Cerebellar cortex (tissue), 1 donor: ENCODE measurements at places on chromosomes 2 and 18.

DNA sequence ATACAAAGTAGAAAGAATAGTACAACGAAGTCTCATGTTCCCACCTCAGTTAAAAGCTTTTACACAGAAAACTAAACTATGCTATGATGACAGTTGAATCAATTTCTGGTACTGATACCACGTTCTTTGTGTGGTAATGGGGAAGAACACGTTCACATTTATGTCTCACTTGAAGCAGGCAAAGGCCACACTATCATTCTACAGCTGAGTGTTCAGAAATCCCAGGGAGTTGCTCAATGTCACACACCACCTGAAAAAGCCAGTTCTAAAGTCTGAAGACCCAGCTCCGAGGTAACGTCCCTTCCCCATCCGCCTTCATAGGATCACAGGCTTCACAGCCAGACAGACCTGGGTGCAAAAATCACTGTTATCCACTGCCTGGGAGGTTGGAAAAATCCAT lies 8.9 kb downstream of the RNF149 start:
- DNase-seq = no peak

GRCh38 chr2:10246831-10247230 lies 55.9 kb upstream of the HPCAL1 start:
- no peak for DNase-seq

DNA sequence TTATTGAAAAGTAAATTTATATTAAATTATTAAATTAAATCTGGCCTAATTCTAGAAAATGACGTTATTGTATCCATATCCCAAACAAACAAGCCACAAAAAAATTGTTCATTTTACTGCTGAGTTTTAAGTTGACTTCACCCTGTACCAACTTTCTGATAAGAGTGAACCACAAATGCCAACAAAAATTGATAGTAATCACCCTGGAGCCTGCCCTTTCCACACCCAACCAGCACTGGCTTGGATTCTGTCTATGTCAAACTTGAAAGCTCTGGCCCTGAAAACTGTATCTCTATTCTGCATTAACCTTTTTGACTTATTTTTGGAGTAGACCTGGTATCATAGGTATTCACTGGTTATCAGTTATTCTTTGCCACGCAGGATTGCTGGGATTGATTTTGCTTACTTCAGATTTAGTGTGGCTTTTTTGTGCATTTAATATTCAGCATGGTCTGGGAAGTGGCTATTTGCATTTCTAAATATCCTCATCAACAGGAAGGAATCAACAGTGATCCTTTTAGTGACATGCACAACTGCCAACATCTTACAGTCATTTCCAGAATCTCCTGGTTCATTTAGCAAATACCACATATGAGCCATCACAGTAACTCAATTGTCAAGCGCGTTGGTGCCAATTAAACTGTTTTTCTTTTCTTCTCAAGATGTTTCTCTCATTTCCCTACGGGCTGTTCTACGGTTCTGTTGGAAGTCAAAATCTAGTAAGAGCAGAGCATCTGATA lies 11.4 kb upstream of the SRBD1 start:
- no peak for DNase-seq

DNA sequence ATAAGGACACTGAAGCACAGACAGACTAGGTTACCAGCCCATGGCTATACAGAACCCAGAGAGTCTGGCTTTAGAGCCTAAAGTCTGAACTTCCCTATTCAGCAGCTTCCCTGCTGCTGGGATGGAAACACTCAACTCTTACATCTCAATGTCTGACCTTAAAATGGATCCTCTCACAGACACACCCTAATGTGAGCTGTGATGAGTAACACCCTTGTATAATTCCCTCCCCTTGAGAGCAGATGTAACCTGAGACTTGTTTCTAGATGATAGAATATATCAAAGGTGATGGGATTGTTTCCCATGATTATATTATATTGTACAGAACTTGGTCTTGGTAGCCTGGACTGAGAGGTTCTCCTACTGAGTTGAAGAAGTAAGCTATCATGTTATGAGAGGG lies 577.1 kb upstream of the KLHL29 start:
- no peak for DNase-seq

GRCh38 chr2:44944102-44944951 lies 2.8 kb downstream of the SIX3 start:
- DNase-seq = no peak

GRCh38 chr2:236748801-236749200 lies 179.2 kb downstream of the ACKR3 start:
- no peak for DNase-seq
